ENCODE measurements at places on chromosomes 6 and 20.

DNA sequence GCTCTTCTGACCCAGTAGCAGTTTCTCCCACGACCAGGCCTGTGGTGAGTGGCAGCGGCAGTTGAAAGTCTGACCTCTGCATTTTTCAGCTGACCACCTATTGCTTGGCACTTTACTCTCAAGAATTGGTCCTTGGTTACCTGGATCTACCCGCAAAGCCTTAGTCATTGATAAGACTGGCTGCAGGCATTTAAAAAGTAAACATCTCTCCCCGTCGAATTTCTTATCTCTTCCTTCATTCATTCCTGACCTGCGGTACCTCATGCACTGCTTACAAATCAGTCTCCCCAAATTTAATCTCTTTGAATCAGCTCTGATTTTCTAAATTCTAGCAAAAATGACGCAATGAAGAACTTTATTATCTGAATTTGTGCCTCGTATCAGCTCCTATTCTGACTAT is 26.1 kb upstream of the IPCEF1 start:
- DNase-seq: no peak

- DNase-seq: no peak
Measured at GRCh38 chr6:25277857-25278256, 1.3 kb upstream of the CARMIL1 start.

DNA sequence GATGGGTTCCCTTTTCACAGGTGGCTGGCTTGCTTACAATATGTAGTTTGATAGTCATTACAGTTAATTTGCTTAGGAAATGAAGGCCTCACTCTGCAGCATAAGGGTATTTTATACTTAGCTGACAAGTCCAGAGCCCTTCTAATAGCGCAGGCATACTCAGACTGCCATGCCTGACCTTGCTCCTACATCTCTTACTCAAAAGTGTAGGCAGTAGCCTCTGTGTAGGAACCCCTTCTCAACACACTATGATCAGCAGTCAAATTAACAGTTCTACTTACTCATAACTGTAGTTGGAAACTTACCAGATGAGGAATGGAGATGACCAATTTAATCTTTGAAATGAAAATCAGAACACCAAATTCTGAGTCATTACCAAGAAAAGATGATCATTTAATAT is 373.5 kb downstream of the TBC1D32 start:
- no peak for DNase-seq

DNA sequence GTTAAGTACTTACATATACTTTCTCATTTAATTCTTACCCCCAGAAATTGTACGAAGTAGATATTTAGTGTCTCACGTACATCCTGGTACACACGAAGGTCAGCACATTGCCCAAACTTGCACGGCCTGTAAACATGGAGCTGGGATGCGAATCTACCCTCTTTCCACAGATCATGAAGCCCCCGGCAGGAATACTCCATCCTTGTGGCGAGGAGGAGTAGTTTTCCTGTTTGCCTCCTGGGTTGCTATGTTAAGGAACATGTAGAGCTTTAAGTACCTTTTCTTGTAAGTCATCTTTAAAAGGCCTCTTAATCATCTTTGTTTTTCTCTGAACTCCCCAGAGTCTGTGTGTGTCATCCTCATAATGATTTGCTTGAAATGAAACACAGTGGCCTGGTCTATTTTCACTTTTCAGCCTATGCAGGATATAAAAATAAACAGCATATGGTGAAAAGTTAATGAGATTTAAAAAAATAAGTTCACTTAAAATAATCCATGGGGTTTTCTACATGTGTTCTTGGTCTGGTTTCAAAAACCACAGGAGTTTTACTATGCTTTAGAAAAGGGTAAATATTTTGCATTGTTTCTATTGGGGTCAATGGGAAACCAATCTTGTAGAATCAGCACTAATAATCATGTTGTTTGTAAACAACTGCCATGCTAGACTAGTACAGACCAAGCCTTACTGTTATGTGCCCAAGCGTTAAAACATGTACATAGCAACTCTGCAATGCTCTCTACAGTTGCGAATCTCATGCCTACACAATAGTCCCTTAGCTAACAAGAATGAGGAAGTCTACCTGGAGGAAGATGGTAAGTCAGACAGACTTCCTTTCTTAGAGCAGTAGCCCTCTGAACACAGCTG is 9.3 kb upstream of the ARID1B start:
- DNase-seq: no peak

GRCh38 chr6:111208933-111209332 is 121.6 kb downstream of the SLC16A10 start:
- DNase-seq: no peak

Measured in activated T-cell treated with anti-CD3 and anti-CD28 coated beads for 1 hour (primary cell).